ENCODE measurements at places on chromosomes 5 and 9.
A peak's percentile ranks its signal among the peaks of the same experiment; 100 is the strongest.

- DNase-seq = no peak
These were observed 161.2 kb downstream of the CPLANE1 start for GRCh38 chr5:37088009-37088408.

DNA sequence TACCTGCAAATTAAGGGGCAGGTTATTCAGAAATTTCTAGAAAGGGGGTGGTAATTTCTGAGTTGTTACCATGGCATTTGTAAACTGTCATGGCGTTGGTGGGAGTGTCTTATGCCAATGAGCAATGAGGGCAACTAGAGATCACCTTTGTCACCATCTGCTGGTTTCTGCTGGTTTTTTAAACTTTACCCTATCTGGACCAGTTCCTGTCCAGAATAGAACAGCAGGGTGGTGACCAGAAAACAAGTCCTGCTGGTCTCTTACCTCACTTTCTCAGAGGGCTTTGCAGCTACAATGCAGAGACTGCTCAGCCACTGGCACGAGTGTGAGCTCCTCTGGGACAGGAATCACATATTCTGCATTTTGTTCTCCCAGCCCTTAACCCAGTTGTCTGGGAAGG lies 51.4 kb downstream of the FAM114A2 start:
- no peak for DNase-seq

DNA sequence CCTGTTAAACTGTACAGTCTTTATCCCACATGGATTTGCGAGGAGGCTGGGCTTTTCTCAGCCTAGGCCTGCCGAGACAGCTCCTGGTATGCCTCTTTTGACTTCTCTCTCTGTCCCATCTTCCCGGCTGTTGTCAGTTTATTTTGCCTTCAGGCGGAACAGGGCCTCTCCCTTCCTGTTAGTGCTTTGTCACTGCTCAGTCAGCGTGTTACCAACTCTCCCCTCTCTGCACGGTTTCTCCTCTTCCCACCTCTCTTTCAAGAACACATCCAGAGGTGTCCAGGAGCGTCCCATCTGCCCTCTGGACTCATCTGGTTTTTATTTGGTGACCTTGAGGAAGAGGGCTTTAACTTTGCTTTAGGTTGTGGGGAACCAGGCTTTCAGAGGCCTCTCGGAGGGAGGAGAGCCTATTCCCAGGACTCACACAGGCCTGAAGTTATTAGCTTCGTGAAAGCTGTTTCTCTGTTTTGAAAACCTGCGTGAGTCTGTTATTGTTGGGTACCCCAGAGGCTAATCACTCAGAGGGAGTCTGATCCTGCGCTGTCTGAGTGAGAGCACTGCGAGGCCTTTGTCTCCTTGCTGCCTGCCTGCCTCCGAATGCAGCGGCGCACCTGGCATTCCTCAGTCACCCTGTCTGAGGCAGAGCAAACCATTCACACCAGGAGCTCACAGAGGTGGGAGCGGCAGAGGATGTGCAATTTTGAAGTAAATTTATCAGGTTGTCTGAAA lies 234.4 kb upstream of the MPDZ start:
- no peak for DNase-seq

GRCh38 chr9:124835026-124835557 lies 18.2 kb upstream of the WDR38 start:
- DNase-seq = peak; percentile 72

DNA sequence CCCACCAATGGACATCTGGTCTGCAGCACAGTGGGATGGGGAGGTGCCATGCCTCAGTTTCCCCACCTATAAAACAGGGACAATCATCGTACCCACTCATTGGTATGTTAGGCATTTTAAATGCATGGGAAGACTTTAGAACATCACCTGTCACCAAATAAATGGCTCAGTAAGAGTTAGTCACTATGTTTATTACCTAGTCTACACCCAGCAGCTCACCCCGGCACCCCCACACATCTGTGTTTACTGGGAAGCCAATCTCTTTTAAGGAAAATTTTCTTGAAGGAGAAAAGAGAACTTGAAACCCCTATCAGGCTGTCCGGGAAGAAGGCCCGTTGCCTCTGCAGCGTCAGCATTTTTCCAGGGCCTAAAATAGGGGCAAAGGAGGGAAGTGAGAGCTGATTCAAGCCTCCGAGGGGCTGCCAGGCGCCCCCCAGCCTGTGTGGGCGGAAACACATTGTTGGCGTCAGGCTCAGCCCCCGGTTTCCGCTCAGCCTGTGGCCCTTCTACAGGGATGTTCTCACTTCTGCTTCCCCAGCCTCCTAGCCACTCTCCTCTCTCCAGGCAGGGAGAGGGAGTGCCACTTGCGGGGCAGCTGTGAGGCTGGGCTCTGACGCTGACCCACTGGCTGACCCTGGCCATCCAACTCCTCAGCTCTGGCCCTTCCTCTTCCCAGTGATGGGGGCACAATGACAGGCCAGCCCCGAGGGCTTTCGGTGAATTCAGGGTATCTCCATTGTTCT lies 4.6 kb downstream of the CSF1R start:
- no peak for DNase-seq

- DNase-seq = no peak
These were observed 42.1 kb downstream of the MRPL36 start for GRCh38 chr5:1757511-1757910.

DNA sequence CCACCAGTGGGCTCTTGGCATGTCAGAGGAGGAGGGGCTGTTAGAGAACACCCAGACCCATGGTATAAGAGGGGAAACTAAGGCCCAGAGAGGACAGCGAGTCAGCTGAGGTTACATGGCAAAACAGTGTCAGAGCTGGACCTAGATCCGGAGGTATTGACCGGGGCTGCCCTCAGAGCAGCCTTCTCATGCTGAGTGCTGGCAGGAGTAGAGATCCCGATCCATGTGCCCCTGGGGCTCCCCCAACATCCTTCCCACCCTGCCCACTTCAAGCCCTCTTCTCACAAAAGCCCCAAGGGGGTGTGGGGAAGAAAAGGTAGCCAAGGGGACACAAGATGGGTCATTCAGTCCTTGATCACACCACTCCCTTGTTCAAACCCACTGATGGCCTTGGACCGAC lies 19.9 kb downstream of the CSF1R start:
- no peak for DNase-seq

Data from renal cortical epithelial cell (primary cell).